ENCODE measurements at places on chromosomes 7 and 10. TPM values are rescaled to one million over a fixed set of nuclear protein-coding genes. Genes with fewer than 3 reads are reported as not detected.

GRCh38 chr7:24827589-24827988, 70.3 kb upstream of the GSDME start:
- DNase-seq: no peak

GRCh38 chr7:157712666-157713235, 375.9 kb downstream of the DNAJB6 start:
- no peak for DNase-seq

- no peak for DNase-seq
These were observed 27.3 kb downstream of the DIP2C start for GRCh38 chr10:662223-662605.

- DNase-seq: no peak
These were observed 8.7 kb downstream of the TRRAP start for GRCh38 chr7:98887038-98887437.

DNA sequence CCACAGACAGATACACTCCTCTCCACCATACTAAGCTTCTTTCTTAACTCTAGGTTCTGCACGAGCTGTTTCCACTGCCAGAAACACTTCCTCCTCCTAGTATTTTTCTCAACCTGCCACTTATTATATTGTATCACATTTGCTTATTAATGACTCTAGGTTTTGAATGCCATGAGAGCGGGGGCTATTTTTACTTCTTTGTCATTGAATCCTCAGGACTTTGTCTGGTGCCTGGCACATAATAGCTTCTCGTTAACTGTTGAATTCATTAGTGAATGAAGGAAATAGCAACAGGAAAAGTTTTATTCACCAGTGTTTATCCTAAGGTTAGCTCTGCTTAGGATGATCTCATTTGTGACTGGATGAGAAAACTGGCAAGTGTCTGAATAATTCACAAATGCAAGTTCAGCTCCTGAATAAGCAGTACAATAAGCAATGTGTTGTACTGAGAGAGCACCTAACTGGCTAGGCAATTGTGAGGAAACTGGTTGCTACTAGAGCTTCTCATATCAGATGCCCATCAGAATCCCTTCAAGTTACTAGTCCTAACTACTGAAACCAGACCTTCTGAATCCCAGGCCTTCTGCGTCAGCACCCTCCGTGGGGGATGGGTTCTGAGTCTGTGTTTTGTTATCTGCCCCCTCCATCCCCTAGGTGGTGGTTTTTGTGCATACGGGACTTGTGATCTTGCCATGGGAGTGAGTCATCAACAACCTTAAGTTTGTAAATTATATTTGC, 92.7 kb downstream of the LSMEM1 start:
- DNase-seq: no peak

IDI2 gene
- not detected for total RNA-seq

PROSER2 gene
- total RNA-seq: 0.37 TPM

Measured in activated T-helper 2 cell treated with anti-CD3 and anti-CD28 coated beads, Interferon-gamma antibody, Interleukin-2, Interleukin-4, amounts not matched to agents 10 μg/mL and 5 μg/mL and 100 μg/mL, durations not matched to agents 14 hours and 24 hours and 36 hours (primary cell).